PC-9 (cell line): ENCODE measurements at places on chromosomes 12 and 14.
A peak's percentile ranks its signal among the peaks of the same experiment; 100 is the strongest.

DNA sequence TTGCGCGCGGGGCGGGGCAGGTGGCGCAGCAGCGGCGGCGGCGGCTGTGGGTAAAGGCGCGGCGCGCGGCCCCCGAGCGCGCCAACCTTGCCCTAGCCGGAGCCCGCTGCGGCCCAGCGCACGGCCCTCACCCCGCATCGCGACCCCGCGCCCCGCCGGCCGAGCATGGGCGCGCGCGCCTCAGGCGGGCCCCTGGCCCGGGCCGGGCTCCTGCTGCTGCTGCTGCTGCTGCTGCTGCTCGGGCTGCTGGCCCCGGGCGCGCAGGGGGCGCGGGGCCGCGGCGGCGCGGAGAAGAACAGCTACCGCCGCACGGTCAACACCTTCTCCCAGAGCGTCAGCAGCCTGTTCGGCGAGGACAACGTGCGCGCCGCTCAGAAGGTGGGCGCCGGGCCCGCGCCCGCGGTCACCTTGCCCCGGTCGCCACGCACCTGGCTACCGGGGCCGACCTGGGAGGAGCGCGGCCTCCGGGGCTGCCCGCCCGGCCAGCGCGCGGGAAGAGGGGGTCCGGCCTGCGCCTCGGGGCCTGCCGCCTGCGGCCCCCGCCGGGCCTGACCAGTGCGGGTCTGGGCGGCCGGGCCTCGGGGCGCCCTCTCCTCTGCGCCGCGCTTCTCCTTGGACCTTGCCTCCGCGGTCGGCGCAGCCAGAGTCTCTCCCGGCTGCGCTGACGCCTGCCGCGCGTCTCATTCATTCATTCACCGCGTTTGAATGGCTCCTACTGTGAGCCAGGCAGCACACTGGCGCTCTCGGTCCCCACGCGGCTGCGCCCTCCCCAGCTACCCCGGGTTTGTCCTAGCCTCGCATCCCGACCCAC is at the start of gene BRI3BP:
Gene BRI3BP, plus strand, starts transcription at position 20 of the 811 bp plus-strand sequence. Its CDS starts 146 bp downstream, at position 166.
- DNase-seq = no peak

- no peak for DNase-seq
These were observed 348 bp upstream of the SSTR1 start for GRCh38 chr14:38207377-38207735.

DNA sequence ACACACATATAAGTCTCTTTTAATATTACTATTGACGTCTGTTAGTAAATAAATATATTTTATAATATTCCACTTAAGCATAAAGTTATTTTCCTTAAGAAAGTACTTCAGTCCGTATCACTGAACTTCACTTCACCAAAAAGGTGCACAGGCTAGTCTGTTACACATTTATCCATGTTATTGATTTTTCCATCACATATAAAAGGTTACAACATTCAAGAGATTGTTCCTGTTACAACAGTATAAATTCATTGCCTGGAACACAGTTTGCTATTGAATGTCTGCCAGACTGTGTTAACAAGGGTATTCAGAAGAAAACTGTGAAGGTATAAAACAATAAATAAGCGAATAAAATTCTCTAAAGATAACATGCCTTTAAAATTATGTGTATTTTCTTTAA is 175.9 kb downstream of the NTS start:
- no peak for DNase-seq

GRCh38 chr12:132541200-132541599 is 51.2 kb downstream of the FBRSL1 start:
- DNase-seq = no peak

DNA sequence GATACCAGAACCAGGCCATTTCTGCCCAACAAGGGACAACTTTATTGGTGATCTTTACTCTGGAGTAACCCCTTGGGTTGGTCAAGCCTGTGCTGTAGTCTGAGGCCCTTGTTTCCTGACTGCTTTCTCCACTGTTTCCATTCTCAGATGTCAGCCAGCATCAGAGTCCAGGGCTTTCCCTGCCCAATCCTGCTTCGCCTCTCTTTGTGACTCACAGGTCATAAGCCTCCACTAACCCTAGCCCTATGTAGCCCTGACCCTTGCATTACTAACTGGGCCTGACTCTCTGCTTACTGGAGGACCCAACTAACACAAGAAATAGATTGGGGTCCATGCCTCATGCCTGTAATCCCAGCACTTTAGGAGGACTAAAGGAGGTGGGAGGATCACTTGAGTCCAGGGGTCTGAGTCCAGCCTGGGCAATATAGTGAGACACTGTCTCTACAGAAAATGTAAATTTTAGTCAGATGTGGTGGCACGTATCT is 8.6 kb upstream of the SNRNP35 start:
- no peak for DNase-seq

GRCh38 chr12:68224613-68225285 is 861 bp downstream of the IL26 start:
- DNase-seq = no peak

DNA sequence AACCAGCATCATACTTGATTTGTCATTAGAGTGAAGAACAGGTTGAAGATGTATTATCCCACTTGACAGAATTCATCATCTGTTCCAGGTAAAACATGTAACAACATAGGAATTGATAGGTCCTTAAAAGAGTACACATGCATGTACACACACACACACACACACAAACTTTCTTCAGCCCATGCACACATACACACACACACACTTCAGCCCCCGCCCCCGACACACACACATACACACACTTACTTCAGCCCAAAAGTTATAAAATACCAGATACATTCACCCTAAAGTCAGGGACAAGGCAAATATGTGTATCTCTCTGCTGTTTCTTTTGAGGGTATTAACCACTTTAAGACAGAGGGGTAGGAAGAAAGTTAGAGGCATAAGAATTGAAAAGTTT is 15.4 kb downstream of the CAND1 start:
- DNase-seq = no peak

GRCh38 chr12:43357141-43357540 is 194.9 kb downstream of the ADAMTS20 start:
- no peak for DNase-seq

GRCh38 chr12:51295651-51296050 is 25.4 kb upstream of the SMAGP start:
- DNase-seq = peak; percentile 50
